ENCODE measurements at places on chromosomes 2 and 18. TPM values are rescaled to one million over a fixed set of nuclear protein-coding genes. Genes with fewer than 3 reads are reported as not detected.

Gene DQX1
- total RNA-seq, result 0.71 TPM

GRCh38 chr18:63158676-63159291, 160.8 kb downstream of the BCL2 start:
- no peak for DNase-seq

Gene NPPC
- not detected for total RNA-seq

DNA sequence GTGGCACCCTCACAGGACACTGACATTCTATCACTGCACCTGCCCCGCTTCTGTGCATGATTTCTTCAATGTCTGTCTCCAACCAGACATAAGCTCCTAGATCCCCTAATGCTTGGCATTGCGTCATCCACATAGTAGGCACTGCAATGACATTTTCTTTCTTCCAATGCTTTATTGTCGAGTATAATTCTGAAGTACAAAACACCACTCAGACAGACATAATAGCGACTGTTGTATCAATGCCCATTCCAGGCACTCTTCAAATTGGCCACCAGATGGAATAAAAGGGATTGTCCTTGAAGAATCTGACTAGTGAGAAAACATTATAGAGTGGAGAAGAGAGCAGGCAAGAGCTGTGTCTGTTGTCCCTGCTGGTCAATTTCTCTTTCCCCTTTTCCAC, 89.0 kb downstream of the LPIN1 start:
- peak; percentile 51 for DNase-seq

- no peak for DNase-seq
Observed at GRCh38 chr2:105188343-105188742, 53.2 kb upstream of the GPR45 start.

Gene TRAF3IP1
- total RNA-seq, result 24.5 TPM

DNA sequence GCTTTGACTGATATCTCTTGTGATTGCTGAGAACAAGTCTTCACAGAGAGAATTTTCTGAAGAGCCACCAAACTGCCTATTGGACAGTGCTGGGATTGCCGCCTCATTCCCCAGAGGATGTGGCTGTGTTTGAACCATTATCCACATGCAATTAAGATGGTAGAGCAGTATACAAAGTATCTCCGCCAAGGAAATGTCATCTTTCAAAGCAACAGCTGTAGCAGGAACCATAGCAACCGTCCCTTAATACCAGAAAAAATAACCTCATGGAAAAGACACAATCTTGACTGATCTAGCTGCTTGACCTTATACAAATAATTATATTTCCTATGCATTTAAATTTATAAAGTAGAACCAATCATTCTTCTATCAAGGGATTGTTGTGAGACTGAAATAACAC, 772.6 kb upstream of the FAM98A start:
- DNase-seq, result no peak

DNA sequence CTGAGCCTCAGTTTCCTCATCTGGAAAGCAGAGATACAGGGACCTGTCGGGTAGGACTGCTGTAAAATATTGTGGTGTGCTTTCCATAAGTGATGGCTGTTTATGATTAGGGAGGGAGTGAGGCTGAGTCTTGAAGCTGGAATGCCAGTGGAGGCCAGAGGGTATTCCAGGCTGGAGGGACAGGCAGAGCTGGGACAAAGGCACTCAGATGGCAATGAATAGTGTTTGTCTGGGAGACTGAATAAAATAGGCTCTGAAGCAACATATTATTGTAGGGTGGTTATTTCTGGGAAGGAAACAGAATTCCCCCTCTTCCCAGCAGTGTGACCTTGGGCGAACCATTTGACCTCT, 120.7 kb downstream of the INHBB start:
- DNase-seq, result no peak

DNA sequence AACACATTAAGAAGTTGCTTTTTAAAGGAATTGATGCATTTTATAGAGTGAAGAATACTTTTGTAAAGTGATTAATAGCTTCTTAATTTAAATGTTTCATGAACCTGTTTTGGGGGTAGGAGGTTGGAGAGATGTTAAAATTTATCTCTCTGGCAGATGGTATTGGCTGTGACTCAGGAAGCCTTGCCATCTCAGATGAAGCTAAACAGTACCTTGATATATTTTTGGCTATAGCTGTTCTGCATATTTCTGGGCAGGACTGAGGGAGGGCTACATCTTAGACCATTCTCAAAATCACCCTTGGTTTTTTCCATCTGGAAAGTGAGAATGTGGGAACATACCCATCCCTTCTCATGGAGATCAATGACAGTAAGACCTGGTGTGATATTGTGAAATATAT, 13.4 kb downstream of the CAPN14 start:
- no peak for DNase-seq

DNA sequence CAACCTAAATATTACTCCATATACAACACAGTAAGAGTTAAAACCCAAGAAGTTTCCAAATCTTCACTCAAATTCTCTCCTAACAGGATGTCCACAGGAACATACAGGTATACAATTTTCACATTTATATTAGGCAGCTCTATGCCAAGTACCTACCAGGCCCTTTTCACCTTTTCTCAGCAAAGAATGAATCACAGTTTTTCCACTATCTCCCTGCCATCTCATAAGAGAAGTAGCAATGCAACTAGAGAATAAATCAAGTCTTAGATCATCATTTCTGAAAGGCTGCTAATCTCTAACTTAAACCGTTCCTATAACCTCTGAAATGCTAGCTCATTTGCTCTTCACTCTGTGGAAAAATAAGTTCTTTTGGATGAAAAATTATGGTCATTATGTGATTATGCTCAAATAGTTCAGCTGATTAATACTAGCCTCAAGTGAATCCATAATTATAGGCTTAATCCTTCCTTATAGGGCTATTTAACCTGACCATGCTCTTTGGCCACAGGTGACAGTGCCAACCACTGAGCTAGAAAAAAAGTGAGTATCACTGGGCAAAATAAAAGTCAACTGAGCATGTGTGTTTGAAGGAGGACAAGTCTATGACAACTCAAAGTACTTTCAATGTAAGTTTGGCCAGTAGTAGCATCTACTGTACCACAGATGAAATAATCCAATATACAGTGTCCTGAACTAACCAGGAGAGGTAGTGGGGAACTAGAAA, 79.7 kb downstream of the COBLL1 start:
- no peak for DNase-seq

Gene NTSR2
- total RNA-seq, result not detected

Gene EFR3B
- 0.76 TPM for total RNA-seq

DNA sequence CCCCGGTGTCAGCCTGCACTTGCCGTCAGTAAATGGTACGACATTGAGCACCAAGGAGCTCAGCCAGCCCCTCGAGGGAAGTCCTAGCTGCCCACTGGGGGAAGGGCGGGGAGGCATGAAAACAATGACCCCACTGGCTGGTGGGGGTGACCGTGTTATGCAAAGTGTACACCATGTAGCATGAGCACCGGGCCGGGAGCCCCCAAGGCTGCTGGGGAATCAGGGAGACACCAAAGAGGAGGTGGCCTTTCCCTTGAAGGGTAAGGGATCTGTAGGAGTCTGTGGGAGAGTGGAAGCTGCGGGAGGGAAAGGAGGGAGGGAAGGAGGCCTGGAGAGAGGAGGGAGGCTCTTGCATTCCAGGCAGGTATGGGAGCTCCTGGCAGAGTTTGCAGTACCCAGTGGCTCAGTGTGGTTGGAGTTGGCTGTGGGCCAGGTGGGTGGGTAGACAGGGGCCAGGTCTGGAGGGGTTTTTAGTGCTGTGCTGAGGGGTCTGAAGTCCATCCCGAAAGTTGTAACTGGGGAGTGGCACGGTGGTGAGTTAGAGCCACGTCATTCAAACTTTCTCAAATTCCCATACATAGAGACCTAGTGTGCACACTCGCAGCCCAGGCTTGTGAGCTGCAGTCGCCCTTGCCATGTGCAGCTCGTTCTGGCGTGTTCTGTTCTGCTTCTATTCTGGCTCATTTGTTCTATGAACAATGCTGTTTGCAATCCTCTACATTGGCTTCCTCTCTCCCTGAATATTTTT, 22.4 kb downstream of the RRM2 start:
- DNase-seq, result no peak

GRCh38 chr2:96920801-96921560, 51.1 kb upstream of the SEMA4C start:
- DNase-seq, result no peak

- no peak for DNase-seq
Observed at GRCh38 chr2:38648107-38648761, 17.7 kb upstream of the GALM start.

Gene SERPINB12
- total RNA-seq, result not detected

- no peak for DNase-seq
Observed at GRCh38 chr2:26333293-26333692, 12.7 kb upstream of the SELENOI start.

DNA sequence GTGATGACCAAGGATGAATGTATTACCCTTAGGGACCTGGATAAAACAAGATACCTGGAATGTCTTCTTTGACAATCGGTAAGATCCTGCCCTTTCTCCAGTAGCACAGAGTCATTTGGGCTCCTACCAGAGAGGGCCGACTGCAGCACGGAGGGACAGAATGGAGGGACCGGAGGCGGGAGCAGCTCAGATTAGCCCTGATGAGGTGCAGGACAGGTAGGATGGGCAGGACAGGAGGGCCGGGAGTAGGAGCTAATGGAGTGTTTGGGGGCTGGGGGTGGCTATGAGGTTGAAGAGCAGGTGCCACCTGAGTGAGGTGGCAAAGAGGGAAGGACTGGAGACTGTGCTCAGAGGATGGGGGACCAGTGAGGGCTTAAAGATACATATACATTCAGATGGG, 9.9 kb upstream of the PRELID3A start:
- no peak for DNase-seq

DNA sequence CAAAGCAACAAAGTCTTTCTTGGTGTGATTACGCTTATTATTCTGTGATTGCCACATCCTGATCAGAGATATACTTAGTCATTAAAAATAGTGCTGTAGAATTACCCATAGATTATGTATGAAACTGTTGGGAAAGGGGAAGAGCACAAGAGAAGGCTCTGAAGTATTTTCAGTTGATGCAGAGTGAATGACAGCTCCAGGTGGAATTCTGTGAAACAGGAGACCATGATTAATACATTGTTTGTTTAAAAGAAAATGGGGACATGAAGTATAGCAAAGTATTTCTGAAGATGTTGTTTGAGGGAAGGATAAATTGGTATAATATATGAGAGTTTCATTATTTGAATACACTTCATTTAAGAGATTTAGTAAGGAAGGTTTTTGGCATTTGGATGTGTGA, 307.6 kb upstream of the CDH20 start:
- no peak for DNase-seq

DNA sequence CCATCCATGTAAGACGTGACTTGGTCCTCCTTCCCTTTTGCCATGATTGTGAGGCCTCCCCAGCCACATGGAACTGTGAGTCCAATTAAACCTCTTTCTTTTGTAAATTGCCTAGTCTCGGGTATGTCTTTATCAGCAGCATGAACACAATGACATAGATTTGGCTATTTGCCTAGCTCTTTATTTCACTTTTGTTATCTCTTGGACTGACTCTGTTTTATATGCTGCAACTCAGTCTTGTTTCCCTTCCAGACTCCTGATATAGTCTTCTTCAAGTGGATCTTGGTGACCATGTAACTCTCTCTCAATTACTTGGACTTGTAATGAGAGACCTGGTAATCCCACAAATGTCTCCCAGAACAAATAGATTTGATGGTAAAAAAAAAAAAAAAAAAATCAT, 627.6 kb downstream of the CCDC85A start:
- no peak for DNase-seq

Gene OTOF
- not detected for total RNA-seq

DNA sequence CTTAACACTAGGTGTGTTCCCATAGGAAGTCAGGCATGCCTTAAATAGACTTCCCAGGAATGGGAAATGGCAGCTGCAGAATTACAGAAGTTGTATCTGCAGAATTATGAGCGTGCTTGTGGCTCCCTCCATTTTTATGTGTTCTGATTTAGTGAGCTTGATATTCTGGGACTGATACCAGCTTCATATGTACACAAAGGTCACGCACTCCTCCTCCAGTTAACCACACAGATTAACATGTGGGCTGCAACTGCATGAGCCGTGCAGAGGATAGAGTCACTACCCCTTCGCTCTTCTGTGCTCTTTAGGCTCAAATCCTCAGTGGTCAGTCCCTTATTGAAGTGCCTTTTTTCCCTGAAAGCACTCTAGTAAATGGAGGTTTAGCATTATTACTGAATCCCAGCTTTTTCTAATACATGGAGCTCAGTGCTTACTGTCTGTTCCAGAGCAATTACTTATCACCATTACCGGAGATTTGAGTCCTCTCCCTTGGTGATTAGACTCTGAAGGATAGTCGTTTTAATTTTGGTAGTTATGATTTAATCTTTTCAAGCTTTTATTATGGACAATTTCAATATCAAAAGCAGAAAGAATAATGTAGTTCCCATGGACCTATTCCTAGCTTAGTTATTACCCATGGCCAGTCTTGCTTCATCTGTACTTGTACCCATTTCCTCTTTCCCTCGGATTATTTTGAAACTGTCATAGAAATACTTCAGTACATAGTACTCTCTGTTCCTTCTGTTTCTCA, 238.3 kb downstream of the PRKCE start:
- DNase-seq, result no peak

DNA sequence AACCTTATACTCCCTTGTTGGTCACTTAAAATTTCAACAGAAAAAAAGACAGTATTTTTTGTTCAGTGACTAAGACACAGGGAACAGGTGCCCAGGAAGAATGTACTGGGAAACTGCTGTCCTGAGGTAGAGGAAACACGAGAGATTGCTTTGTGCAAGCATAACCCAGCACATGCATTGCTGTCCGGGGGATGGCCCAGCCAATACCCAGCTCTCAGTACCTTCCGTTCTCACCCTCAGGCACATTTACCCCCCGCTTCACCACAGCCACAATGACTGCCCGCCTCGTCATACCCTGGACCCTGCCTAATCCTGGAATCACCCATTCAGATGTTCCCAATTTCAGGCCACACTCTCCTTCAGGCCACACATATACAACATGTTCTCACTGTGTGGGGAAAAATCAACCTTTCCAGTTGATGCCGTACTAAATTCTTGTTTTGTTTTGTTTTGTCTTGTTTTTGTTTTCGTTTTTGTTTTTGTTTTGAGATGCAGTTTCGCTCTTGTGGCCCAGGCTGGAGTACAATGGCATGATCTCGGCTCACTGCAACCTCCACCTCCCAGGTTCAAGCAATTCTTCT, 140.7 kb downstream of the ESCO1 start:
- no peak for DNase-seq

- DNase-seq, result no peak
Observed at GRCh38 chr2:19488009-19488691, 129.7 kb upstream of the OSR1 start.

Gene KLHL41
- total RNA-seq, result 0.63 TPM

Measured in A673 (cell line).